ENCODE measurements at places on chromosomes 5 and 9.

DNA sequence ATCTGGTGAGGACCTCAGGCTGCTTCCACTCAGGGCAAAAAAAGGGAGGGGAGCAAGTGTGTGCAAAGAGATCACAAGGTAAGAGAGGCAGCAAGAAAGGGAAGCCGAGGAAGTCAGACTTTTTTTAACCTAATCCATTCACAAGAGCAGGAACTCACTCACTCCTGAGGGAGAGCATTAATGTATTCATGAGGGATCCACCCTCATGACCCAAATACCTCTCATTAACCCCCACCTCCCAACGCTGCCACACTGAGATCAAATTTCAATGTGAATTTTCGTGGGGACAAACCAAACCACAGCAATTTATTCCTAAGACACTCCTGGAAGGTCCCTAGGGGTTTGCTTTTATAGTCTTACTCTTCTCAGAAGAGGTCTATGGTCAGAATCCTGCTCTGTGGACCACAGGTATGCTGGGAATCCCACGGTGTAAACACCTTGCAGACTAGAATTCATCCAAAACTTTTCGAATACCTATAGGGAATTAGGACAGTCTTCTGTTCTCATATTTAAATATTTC is 108.7 kb downstream of the HSD17B3 start:
- no peak for DNase-seq

GRCh38 chr9:29129763-29130162 is 1556.5 kb upstream of the C9orf72 start:
- no peak for DNase-seq

DNA sequence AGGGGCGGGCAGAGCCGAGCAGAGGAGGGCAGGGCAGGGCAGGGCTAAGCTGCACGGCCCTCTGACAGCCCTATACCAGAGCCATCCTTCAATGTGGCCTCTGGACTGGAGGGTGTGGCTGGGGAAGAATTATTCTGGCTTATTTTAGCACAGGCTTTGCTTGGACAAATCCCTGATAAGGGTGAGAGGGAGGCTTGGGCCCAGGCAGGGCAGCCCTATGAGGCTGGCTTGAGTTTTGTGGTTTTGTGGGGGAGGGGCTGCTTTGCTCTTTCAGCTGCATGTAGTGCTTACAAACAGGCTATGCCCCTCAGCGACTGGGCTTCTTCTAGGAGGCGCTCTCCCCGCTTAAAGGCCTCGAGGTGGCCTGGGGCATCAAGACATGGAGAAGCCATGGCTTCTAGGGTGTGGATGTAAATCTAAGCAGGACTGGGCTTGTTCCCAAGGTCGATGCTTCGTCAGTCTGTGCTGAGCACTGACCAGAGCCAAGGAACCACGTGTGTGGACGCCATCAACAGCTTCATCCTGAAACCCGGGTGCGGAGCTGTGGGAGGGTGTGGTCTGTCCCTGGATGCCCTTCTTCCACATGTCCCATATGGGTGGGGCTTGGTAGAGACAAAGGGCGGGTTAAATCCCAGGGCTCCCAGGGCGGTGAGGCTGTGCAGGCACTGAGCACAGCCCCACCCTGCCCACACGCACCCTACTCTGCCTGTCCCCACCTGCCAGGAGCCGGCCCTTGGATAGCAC is 45.7 kb upstream of the IPPK start:
- no peak for DNase-seq

GRCh38 chr5:119255571-119256356 is 100.1 kb upstream of the TNFAIP8 start:
- DNase-seq, result no peak

DNA sequence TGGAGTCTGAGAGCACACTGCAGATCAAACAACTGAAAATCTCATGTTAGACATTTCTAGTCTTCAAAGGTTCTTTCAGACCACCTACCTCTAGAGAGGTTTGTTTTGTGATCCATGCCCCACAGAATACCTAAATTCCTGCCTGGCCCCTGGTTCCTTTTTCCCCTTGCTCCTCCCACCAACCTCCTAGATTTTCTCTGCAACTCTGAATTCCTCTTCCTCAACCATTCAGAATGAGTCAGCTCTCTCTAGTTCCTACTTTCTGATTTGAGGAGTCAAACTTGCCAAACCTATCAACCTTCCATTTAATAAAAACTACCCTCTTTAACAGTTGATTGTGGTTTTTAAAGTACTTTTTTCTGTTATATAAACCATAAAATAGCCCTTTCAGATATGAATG is 83.2 kb upstream of the ZNF462 start:
- no peak for DNase-seq

- DNase-seq, result no peak
Measured at GRCh38 chr9:85541876-85542275, 199.9 kb downstream of the AGTPBP1 start.

DNA sequence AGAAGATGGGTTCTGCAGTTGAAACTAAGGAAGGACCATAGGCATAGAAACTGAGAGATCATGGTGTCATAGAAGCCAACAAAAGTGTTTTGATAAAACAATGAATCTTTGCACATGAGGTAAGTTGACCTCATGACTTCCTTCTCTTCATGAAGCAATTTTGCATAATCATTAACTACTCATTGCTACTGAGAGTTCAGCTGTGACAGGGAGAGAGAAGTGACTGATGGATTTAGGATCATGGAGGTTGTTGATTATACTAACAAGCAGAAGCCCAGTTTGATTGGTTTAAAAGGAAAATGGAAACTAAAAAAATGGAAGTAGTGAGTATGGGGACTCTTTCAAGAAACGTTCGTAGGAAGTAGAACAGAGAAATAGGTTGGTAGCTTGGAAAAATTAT is 51.2 kb downstream of the PARP8 start:
- DNase-seq, result peak; percentile 11

DNA sequence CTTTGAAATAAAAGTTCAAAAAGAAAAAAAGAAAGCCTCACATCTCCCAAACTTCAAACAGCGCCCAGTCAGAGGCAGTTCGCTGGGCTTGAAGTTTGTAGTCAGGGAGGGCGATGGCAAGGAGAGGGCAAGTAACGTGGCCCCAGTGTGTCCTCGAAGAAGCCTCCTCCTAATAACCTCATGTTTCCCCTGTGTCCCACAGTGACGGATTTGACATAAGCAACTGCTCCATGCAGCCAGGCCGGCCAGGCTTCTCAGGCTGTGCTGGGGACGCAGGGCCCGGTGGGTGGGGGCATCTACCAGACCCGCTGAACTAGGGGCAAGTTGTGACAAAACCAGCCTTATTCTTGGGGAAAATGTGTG is 172.2 kb downstream of the ERCC6L2 start:
- DNase-seq, result no peak

GRCh38 chr9:113795811-113796392 is 80.2 kb upstream of the ZNF618 start:
- no peak for DNase-seq

DNA sequence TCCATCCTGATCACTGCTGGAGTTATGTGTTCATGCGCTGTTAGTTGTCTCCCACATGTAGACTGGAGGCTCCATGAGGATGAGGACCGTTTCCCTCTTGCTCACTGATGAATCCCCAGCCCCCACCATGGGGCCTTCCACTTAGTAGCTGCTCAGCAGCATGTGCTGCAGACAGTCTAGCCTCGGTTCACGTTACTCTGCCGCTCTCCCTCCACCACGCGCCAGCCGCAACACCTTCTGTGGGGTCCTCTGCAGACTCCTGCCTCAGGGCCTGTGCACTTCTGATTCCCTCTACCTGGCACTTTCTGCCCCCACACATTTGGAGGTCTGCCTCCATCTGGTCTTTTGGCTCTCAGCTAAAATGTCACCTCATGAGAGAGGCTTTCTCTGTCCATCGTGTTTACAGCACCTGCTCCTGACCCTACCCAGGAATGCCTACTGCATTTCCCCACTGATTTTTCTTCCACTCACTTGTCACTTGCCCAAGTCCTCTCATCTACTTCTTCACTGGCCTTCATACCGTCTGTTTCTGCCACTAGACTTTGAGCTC is 36.3 kb downstream of the STK10 start:
- no peak for DNase-seq

DNA sequence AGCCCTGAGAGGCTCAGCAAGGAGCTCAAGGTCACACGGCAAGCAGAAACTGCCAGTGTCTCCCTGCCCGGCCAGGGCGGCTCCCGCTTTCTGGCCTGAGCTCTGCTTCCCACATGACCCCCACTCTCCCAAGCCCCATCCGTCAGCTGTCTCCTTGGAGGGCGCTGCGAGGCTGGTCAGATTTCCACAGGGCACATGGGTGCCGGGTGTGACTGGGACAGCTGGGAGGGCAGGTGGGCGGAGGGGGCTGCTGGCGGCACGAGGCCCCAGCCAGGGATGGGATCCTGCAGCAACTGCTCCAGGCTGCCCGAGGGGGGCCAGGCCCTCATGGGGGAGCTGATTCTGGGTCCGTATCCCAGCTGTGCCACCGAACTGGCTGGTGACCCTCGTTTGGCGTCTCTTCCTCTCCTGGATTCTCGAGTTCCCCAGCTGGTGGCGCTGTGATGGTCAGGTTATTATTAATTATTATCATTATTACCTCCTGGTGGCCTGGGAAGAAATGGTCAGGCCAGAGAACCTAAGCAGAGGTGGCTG is 12.9 kb upstream of the WDR38 start:
- DNase-seq, result no peak

- no peak for DNase-seq
Measured at GRCh38 chr5:54696931-54697330, 179.4 kb downstream of the SNX18 start.

DNA sequence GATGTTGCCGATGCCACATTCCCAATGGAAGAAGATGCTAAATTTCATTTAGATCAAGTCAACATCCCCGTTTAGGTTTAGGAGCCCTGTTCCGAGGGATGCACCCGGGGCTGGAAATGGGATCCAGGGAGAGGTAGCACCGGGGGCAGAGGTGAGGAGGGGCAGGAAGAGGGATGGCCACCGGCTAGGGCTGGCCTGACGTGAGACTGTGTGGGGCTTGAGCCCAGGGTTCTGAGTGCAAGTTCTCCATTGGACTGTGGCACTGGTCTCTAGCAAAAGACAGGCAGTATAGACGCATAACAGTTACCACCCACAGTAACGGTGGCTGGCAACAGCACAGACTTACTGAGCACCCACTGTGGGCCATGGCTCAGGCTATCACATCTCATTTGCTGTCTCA is 209.0 kb upstream of the MVB12B start:
- DNase-seq, result no peak

DNA sequence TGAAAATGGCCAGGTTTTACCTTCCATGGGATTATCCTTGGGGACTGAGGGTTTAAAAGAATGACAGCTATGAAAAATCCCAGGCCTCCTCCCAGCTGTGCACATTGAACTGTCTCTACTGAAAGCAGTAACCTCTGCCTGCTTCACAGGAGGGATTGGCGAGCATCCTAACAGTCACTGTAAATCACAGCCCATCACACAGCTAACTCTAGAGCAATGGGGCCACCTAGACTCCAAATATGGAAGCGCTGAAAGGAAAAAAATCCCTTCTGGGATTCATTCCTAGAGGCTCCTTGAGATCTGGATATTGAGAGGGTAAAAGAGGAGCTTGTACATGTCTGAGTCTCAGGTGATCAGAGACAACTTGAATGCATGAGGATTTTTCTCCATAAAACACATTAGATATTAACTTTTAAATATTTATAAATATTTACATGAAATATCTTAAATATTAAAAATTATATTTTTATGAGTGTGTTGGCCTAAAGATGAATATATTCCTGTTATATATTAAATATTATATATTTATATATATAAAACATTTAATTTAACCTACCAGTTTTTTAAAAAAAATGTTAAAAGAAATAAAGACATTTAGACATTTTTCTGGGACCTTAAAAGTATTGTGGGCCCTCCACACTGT is 133.8 kb upstream of the SLC24A2 start:
- DNase-seq, result no peak

- no peak for DNase-seq
Measured at GRCh38 chr5:121899346-121899745, 47.7 kb downstream of the FTMT start.

DNA sequence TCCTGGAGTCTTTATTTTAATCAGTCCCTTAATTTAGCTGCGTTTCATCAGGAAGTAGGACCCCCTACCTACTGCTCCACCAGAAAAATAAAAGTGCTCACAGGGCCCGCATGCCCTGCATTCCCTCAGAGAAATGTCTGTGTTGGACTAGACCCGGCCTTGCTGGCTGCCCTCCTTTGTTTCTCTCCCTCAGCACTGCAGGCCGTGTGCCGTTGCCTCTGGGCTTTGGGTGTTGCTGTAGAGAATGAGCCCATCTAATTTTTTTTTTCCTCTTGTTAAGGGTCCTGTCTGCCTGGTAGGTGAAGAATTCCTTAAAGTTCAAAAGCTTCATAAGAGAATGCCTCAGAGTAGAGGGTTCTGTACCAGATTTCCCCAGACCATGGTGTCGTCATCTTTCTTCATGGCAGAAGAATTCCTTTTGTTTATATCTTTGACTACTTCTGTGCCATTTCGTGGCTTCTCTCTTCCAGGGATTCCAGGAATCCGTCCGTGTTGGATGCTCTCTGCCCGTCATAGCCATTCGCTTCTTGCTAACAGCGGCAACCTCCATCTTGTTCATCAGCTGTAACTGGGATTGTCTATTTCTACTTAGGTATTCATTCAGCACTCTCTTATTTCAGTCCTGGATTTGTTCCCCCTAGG is 49.8 kb upstream of the ANGPTL2 start:
- no peak for DNase-seq

DNA sequence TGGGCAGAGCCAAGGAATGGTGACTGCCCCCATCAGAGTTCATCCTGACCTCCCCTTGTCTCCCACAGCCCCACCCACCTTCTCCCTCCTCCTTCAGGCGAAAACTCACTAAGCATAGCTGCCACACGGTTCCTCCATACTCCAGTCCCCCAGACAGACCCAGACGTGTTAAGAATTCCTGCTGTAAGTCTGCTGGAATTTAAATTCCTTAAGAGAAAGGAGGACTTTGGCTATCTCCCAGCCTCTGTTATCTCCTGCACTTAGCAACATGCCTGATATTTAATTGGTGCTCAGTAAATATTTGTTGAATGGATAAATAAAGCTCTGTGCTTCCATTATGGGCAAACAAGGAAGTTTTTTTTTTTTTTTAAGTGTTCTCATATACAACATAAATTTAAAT is 213.7 kb downstream of the RFK start:
- no peak for DNase-seq

DNA sequence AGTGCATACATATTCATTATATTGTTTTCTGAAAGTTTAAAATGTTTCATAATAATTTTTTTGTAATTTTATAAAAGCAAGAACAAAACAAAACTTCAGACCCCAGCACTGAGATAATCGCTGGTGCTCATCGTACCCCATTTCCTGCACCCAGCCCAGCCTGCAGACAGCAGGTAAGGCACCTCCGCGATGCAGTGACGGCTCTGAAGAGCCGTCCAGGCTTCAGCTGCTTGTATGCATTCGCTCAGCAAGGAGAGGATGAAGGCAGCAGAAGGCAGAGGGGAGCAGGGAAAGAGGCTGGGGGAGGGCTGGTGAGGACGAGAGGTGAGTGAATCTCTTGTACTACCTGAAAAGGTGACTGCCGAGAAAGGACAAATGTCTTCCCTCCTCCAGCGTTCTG is 153.5 kb downstream of the TTLL11 start:
- no peak for DNase-seq

- DNase-seq, result no peak
Measured at GRCh38 chr5:124856726-124857125, 110.3 kb upstream of the ZNF608 start.

- DNase-seq, result no peak
Measured at GRCh38 chr5:40796487-40796889, 1.7 kb downstream of the PRKAA1 start.

- DNase-seq, result no peak
Measured at GRCh38 chr9:134059661-134060395, 8.0 kb downstream of the BRD3 start.

GRCh38 chr9:119020730-119021333 is 348.4 kb downstream of the BRINP1 start:
- no peak for DNase-seq

- DNase-seq, result no peak
Measured at GRCh38 chr9:119792242-119792641, 423.0 kb upstream of the BRINP1 start.

- no peak for DNase-seq
Measured at GRCh38 chr5:64742821-64743220, 25.7 kb downstream of the SREK1IP1 start.

All from HuH-7.5 (cell line).